ENCODE measurements at places on chromosomes 12 and 14.

GRCh38 chr14:50829489-50830043 lies 1.4 kb downstream of the NIN start:
- no peak for DNase-seq

GRCh38 chr14:106530423-106531107 lies 1004.2 kb downstream of the TMEM121 start:
- DNase-seq = no peak

GRCh38 chr12:122872815-122873361 lies 23.0 kb downstream of the VPS37B start:
- DNase-seq = no peak

DNA sequence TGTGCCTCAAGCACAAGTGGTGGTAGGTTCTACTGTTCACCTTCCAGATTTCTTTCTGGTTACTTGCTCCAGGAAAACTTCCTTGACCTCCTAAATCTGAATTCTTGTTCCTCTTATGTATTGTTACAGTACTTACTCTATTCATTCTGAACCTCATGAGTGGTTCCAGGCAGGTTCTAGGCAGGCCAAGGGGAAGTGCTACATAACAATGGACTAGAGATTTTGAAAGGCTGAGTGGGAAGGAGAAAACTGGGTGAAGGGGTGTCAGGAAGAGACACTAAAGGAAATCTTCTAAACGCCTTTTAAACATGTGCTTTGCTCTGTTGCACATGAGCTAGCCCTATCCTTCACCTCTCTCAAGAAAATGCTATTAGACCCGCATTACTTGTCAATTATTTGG lies 1.6 kb downstream of the YARS2 start:
- no peak for DNase-seq

DNA sequence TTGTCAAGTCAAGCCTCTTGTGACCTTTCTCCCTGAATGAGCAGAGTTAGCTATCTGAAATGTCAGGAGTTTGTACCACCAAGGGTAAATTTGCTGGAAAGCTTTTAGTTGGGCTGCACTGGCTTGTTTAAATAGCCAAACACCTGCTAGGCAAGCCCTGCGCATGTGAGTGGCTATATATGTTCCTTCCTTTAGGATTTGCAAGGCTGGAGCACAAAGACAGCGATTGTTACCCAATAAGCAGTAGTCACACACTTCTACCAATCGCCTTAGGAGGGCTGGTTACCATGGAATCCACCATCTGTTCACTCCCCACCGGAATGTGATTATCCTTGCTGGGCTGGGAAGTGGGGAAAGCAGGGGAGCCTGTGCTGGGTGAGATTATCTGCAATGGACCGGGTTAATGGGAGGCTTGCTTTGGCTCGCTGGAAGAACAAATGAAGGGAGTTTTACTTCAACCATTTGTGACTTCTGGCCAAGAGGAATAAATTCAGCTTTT lies 102.5 kb downstream of the FGD4 start:
- peak; percentile 77 for DNase-seq

GRCh38 chr12:51307655-51308593 lies 16.1 kb downstream of the BIN2 start:
- DNase-seq = no peak

GRCh38 chr12:92927055-92927435 lies 2.0 kb downstream of the EEA1 start:
- peak; percentile 7 for DNase-seq

- peak; percentile 47 for DNase-seq
Measured at GRCh38 chr12:2853626-2854025, 3.2 kb downstream of the TEX52 start.

DNA sequence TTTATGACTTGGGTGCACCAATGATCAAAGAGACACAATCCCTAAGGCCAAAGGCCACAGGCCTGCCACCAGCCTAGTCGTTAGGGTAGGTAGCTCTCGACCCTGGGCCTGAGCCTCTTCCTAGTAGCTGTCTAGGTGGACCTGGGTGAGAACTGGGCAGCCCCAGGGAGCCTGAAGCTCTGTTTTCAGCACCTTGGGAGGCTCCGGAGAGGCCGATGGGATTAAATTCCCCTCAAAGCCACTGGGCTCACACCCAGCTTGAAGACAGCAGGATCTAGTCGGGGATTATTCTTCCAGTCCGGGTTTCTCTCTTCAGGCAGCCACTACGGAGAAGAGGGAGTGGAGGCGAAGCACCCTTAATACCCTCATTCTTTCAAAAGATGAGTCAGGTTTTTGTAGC lies 79.8 kb downstream of the TMEM260 start:
- DNase-seq = no peak

GRCh38 chr14:76134231-76134630 lies 17.5 kb upstream of the GPATCH2L start:
- no peak for DNase-seq

GRCh38 chr12:42744539-42745182 lies 155.1 kb upstream of the PRICKLE1 start:
- DNase-seq = no peak

DNA sequence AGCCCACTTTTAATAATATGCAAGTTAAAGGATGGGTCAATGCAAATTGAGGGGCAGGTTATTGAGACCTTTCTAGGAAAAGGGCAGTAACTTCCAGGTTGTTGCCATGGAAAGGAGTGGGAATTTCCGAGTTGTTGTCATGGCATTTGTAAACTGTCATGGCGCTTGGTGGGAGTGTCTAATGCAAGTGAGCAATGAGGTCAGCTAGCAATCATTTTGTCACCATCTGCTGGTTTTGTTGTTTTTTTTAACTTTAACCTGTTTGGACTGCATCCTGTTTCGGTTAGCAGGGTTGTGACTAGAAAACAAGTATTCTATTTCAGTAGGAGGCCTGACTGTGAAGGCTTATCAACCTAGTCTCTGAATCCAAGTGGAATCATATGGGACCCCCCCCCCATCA lies 85.8 kb upstream of the TSPAN11 start:
- DNase-seq = no peak

GRCh38 chr14:35349496-35350365 lies 54.8 kb downstream of the NFKBIA start:
- no peak for DNase-seq

GRCh38 chr14:20580242-20580641 lies 7.6 kb downstream of the RNASE11 start:
- DNase-seq = no peak
